RCC 7860 (cell line): ENCODE measurements at places on chromosomes 1 and 21.

- DNase-seq, result no peak
Measured at GRCh38 chr1:4935807-4936206, 281.4 kb downstream of the AJAP1 start.

- DNase-seq, result no peak
Measured at GRCh38 chr1:196659471-196659870, 7.6 kb downstream of the CFH start.

DNA sequence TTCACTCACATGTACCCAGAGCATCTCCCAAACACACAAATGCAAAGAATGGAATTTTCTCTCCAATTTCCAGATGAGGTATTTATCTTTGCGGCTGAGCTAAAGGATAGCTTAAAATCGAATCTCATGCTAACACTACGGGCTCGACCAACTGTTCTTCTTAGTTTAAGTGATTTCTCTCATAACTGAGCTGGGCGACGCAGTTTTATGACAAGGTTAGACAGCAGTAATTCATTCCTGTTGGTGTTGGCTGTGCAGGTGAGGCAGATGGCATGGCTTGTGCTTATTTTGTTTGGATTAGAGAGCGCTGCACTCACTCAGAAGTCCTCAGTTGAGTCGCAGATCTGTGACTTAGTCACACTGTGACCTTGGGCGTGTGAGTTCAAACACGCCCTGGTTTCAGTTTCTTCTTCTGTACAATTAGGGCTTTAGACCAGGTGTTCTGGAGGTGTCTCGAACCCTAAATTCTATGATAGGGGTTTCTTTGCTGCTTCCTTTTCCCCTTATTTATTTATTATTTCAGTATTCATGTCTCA, 41.5 kb upstream of the MRPS6 start:
- DNase-seq, result no peak

DNA sequence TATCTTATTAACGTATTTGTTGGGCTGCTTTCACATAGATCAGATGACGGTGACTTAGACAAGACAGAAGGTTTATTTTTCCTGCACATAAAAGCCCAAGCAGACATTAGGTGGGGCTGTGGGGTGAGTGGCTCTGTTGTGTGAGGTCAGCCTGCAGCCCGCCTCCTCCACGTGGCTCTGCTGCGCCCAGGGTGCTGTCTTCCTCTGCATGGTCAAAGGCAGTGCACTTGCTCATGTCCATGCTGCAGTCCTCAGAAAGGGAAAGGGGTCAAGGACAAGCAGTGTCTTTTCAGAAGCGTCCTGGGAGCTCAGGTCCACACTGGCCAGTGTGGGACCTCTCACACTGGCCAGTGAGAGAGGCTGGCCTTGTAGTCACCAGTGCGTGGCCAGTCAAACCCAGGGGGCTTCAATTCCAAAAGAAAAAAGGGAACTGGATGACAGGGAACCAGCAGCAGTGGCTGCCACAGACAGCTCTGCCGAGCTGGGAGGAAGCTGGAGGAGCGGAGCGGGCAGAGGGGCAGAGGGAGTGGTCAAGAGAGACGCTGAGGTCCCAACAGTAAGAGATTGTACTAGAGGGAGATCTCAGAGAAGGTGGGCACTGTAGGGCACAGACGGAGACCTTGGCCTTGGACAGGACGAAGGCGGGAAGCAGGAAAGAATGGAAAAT, 35.9 kb upstream of the SLC45A1 start:
- DNase-seq, result no peak

- peak; percentile 53 for DNase-seq
Measured at GRCh38 chr21:34603002-34603709, 11.8 kb downstream of the RCAN1 start.

GRCh38 chr1:241310451-241310850, 46.6 kb downstream of the RGS7 start:
- DNase-seq, result peak; percentile 38

DNA sequence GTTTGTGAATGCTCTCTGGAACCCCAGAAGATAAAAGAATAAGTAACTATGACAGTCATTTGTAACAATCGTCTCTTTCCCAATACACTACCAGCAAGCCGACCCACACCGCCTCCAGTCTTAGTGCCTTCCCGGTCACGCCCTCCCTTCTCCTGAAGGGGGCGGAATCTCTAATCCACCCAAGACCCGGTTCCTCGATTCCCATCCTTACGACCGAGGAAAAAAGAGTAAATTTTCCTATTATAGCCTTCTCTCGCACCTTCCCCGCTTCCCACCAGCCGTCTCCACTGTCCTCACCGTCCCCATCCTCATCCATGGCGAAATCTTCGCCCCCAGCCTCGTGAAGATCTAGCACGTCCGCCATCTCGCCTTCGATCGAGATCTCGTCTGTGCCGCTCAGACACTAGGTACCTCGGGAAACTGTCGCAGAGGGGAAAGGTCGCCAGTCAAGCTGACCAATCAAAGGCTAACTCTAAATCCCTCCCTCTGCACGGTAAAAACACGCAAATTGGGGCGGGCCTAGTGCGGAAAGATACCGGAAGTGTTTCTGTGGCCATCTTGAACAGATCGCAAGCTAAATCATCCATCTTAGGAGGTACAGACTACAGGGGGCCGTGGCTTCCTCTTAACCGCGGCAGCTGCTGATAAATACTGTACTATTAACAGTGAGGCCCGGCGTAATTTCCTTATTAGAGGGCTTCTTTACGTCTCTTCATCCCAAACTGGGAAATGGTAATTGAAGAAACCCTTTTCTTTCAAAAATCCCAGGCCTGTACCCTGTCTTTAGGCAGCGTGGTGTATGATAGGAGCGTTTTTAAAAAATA, at the start of gene RBM8A:
Gene RBM8A, minus strand, starts transcription at position 422 of the 824 bp plus-strand sequence. Its CDS starts 58 bp downstream, at position 364.
- DNase-seq, result peak; percentile 97

DNA sequence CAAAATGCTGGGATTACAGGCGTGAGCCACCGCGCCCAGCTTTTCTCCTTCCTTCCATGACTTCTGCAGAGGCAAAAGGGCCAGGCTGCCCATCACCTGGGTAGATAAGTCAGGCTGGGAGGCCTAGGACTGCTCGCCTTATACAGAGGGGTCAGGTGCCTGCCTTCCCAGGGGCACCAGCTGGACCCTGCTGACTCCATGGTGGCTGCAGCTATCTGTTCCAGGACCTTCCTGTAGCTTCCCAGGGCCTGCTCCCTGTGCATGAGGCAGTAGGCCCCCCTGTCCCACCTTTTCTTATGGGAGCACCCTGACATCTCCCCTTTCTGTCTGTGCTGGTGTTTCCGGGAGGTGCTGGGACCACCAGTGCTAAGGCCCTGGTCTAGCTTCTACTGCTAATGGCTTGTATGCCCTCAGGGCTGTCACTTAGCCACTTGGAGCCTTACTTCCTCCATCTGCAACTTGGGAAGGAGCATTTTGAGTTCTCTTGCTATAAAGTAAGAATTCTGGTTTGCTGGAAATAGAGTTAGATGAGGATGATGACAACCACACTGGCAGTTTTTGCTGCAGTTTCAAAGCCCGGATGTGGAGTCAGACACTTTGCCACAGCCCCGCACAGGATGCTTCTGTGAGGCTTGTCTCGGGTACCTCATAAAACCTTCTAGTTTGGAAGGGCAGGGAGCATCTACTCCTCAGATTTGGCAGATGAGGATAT, 14.4 kb downstream of the SOX13 start:
- DNase-seq, result no peak
